ENCODE measurements at places on chromosomes 7 and 10.

DNA sequence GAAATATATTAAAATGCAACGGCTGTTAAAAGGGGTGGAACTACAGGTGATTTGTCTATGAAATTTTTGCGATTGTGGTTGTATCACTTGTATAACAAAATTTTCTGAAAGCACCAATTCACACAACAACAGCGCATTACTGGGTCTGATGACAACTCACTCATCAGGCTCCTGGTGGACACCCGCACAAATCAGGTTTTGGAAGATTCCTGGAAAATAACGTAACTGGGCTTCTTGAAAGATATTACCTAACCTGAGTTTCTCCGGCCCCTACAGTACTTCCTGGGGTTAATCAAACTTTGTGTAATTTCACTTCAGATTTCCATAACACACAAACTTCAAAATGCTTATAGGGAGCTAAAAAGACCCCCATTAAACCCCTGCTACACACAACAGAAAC lies 7.6 kb downstream of the SNX8 start:
- no peak for DNase-seq

DNA sequence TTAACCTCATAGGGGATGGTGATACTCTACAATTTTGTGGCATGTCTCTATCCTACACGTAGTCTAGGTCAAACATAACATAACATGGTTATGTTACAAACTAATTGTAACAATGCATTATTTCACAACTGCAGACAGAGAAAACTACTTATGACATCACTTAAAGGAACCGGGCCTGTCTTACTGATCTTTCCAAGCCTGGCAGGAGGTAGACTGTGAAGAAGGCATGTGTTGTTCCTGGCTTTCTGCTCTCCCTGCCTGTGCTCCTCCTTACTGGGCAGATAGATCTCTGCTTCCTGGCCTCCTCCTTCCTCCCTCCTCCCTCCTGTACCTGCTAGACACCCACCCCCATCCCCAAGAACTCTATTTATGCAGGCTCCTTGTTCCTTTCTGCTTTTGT lies 5.4 kb downstream of the CACNB2 start:
- DNase-seq = no peak

GRCh38 chr10:81116201-81116600 lies 578.5 kb downstream of the SH2D4B start:
- no peak for DNase-seq

- DNase-seq = no peak
Observed at GRCh38 chr10:91800182-91800581, 2.0 kb downstream of the TNKS2 start.

DNA sequence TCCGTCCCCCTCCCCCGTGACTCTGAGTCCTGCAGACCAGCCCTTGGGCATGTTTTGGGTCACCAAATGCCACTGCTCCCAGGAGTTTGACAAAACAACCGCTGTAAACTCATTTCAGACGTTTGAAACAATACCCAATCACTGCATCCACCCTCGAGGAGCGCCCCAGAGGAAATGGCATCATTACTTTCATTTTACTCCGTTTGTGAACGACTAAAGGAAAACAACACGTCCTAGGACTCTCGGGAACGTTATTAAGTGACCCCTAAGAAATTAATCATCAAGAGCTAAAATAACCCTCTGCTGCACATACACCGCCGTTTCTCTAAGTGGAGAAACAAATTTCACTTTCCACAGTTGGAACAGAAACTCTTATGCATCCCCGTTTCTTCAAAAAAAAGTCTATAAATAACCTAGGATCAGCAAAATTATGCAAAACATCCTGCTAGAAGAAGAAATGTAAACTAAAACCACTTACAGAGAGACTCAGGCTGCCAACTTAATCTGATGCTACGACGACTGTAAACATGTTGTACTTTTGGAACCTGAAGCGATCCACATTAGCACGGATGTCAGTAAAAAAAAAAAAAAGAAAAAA lies 109.9 kb upstream of the EFCAB10 start:
- no peak for DNase-seq

GRCh38 chr7:36303202-36304098 lies 86.2 kb upstream of the ANLN start:
- DNase-seq = peak; percentile 5

GRCh38 chr10:15118615-15119014 lies 21.5 kb downstream of the RPP38 start:
- no peak for DNase-seq

DNA sequence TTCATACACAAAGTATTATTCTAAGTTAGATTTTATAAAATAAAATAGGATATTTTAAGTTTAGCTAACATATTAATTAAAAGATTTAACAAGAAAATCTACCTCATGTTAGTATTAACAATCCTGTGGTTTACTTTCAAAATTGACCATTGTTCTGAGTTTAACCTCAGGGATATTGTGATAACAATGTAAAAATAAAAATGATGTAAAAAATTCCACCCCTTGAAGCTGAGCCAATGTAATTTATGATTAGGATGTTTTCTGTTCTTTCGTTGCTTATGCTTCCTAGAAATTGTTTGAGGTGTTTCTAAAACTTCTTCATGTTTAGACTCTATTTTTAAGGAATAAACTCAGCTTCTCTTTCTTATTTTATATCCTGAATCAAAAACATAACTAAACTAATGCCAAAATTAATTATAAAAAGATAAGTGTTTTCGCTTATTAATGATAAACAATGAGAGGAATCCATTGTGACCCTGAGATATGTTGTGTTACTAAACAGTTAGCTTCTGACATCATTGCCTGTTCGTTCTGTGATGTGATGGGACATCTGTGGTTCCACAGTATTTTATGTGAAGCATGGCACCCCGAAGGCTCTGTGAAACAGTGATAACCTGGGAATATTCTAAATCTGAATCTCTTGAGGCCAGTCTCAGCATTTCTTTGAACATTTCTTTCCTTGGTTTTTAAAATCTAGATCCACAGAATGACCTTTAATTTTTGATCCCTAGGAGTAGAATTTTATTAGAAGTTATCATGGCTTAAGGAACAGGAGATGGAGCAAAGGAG lies 340.8 kb downstream of the ARL4A start:
- no peak for DNase-seq

DNA sequence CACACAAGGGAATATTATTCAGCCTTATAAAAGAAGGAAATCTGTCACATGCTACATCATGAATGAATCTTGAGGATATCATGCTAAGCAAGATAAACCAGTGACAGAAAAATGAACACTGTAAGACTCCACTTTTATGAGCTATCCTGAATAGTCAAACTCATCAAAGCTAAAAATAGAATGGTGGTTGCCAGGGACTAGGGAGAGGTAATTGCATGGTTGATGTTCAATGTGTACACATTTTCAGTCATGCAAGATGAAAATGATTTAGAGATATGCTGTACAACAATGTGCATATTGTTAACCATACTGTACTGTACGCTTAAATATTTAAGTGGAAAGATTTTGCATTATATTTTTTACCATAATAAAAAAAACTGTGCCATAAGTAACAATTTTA lies 1349.1 kb downstream of the XPNPEP1 start:
- no peak for DNase-seq

GRCh38 chr7:45922810-45923209 lies 1.7 kb upstream of the IGFBP3 start:
- no peak for DNase-seq

- no peak for DNase-seq
Observed at GRCh38 chr10:94963901-94964300, 25.4 kb downstream of the CYP2C9 start.

GRCh38 chr10:76401006-76401405 lies 969.6 kb downstream of the LRMDA start:
- DNase-seq = no peak

DNA sequence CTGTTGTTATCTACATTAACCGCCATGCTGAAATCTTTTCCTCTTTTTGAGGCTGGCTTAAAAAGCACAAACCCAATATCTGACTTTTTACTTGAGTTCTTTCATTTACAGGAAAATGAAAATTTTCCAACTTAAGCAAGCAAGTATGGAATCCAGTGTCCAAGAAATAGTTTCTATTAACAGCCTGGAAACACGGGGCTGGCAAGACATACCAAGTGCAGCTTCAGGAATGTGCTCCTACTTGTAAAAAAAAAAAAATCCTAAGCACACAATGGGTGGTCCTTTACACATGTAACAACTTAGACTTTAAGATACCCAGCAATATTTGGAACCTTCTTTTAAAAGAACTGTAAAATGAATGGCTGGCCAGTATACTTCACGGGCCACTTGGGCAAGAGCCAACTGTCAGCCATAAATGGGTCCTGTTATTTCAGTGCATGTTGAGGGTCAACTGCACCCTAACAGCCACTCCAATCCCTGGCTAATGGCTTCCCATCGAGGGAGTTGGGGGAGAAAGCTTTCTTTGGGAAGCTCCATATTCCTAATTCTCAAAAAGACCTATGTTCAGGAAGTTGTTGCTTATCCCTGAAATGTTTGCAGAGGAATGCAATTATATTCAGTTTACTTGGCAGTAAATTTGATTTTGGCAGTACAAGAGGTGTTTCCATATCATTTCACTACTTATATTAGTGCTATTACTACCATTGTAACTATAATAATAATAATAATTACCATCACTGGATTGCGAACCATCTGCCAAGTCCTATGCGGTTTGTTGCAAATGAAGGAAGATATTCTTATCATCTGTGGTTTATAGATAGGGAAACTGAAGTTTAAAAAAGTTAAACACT lies 236.4 kb upstream of the TMEM72 start:
- no peak for DNase-seq

DNA sequence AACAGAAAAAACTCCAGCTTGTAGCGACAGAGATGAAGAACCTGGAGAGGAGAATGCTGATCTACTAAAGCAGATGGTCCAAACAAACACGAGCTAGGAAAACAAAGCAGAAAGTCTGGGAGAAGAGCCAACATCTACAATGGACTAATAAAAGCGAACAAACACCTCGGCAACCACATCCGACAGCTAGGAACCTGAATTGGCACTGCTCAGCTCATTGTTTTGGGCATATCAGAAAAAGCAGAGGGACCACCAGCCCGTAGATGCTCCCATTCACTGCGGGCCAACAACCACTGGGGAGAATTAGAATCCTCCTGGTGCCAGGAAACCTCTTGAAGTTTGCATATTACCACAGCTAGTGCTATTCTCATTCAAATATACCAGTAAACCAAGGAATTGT lies 204.7 kb downstream of the NXPH1 start:
- peak; percentile 54 for DNase-seq

DNA sequence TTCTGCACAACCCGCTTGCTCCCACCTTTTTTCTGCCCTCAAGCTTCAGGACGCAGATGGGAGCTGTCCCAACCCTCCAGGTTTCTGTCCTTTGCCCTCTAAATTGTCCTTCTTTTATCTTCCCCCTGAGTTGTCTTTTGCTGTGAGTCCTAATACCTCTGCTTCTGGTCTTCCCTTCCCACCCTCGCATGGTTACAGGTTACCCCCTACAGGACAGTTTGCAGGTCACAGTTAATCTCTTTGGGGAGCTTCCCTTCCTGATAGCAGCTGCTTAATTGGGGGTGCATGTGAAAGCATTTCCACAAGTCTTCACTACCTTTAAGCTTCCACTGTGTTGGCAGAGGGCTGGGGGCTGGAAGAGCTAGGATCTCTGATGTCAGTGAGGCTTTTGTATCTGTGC lies 121.5 kb upstream of the CXCL12 start:
- DNase-seq = no peak

GRCh38 chr7:15906436-15906835 lies 220.0 kb upstream of the MEOX2 start:
- DNase-seq = no peak

- no peak for DNase-seq
Observed at GRCh38 chr7:24898691-24899090, 81.3 kb downstream of the OSBPL3 start.

DNA sequence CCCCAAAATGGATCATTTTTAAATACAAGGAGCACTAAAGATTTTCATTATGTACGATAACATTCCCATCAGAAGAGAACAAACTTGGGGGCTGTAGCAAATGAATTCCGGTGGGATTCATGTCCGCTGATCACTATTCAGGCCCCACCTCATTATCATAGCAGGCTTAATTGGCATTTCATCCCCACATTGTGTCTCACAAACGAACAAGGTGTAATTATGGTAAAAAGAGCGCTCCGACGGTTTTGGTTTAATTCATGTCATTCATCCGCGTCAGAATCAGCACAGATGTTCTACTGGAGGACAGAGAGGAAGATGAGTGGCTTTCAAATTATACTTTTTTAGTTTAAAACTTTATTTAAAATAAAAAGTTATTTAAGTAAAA lies 124.7 kb downstream of the MAD1L1 start:
- no peak for DNase-seq

DNA sequence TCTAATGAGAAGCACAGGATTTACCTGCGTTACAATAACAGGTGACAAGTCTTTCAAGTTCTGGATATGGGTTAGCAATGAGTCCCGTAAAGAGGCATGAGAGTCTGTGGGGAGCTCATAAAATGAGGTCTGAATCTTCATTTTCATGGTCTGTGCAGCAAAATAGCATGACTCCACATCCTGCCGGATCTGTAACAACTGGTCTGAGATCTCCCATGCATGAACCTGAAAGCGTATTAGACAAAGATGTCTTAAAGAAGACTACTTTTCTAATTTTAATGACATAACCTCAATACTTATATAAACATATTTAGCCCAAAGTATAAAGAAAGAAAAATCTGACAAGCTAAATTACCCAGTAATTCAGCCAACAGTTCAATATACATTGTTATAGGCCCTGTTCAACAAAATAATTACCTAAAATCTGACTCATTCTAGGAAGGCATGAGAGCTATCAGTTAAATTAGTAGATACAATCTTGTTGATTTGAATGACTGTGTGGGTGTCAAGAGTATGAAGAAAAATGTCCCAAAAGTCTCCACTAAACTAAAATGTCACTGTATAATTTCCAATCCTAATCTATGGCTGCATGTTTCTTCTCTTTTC lies 36.9 kb downstream of the TNPO3 start:
- DNase-seq = no peak

- DNase-seq = no peak
Observed at GRCh38 chr10:28332726-28333125, 29.9 kb upstream of the MPP7 start.

DNA sequence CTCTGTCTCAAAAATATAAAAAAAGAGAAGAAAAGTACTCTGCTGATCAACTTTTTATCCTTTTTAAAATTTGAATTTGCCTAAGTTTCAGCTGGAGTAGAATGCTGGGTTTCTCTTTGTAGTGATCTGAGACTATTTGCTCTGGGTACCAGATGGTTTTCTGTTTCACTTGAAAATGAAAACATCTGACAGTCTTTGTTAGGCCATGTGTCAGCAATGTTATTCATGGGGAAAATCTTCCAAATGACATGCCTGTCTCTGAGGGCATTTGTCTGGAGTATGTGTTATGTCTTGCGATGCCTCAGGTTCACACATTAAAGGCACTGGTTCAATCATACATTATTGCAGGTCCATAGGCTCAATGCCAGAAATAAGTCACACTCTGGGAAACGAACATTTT lies 175.3 kb upstream of the TMEM229A start:
- no peak for DNase-seq

DNA sequence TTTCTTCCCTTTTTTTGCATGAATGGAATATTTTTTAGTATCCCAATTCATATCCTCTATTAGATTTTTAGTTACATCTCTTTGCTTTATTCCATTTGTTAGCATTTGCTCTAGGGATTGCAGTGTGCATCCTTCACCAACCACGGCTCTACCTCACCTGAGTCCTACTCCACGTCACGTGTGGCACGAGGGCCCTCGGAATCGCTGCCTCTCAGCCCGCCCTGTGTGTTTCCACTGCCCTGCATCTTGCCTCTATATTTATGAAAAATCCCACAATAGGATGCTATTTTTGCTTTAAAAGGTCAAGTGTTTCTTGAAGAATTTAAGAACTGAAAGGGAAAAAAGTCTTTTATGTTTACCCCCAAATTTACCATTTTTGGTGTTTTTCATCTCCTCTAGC lies 41.0 kb downstream of the CFAP46 start:
- DNase-seq = no peak

Measured in NCI-H2227 treated with DMSO at 0.1 percent for 48 hours (cell line).